ENCODE measurements at places on chromosomes 3 and 15.
A peak's percentile ranks its signal among the peaks of the same experiment; 100 is the strongest.

DNA sequence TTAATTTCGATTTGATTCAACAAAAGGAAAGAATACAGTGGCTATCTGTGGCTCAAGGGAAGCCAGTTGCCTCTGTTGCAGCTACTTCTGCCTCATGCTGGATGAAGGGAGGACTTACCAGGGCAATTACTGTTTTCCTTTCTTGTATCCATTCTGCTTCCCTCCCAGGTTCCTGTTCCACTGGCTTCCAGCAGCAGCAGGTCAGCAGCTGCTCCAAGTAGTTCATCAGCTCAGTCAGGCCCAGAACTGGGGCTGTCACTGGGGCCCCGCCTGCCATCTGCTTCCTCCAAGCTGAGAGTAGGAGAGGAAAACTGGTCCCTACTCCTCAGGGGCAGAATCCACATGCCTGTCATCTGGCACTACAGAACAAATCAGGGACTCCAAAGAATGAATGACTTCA lies 48.6 kb upstream of the ULK4 start:
- no peak for DNase-seq

DNA sequence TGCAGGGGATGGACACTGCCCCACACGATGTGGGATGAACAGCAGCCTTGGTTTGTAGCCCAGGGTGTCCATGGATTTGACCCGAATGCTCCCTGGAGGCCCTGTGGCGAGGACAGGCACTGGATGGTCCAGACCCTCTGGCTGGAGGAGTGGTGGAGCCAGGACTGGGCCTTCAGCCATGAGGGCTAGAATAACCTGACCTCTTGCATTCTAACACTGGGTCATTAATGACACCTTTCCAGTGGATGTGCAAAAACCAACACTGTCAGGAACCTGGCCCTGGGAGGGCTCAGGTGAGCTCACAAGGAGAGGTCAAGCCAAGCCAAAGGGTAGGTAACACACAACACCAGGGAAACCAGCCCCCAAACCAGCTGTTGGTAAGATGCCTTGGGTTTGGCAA lies 51.4 kb downstream of the OXNAD1 start:
- no peak for DNase-seq

- no peak for DNase-seq
These were observed 59.4 kb upstream of the CD96 start for GRCh38 chr3:111482574-111482973.

- peak; percentile 9 for DNase-seq
These were observed 62.3 kb downstream of the MTHFS start for GRCh38 chr15:79834495-79834894.

- DNase-seq = peak; percentile 67
These were observed 71.4 kb downstream of the FBXL22 start for GRCh38 chr15:63668601-63669000.

GRCh38 chr15:77173487-77173886 lies 102.6 kb upstream of the TSPAN3 start:
- no peak for DNase-seq

GRCh38 chr3:136994772-136995516 lies 37.2 kb downstream of the IL20RB start:
- peak; percentile 55 for DNase-seq

DNA sequence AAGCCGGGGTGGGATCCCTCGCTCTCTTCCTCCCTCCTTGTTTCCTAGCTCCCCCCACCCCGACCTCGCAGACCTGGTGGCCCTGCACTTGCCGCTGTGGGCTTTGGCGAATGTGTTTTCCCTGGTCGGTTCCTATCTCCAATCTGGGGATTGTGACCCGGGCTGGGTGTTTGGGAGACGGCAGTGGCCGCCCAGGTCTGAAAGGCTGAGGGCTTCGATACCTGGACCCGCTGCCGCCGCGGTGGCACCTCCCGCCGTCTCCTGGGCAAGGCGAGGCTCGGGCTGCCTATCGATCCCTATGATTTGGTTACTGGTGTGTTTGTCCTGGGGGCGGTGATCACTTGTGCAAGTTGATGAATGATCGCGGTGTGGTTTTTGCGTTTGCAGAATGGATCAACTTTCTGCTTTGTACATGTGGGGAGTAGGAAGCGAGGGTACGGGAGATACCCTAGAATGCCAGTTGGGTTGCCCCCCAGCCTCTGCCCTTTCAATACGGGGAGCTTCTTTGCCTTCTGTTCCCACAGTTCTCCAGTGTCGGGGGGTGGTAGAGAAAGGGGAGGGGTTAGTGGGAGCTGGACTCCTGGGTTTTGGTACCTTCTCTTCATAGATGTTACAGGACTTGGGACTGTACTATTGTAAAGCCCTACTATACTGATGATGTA lies 3.0 kb downstream of the BBX start:
- DNase-seq = no peak

DNA sequence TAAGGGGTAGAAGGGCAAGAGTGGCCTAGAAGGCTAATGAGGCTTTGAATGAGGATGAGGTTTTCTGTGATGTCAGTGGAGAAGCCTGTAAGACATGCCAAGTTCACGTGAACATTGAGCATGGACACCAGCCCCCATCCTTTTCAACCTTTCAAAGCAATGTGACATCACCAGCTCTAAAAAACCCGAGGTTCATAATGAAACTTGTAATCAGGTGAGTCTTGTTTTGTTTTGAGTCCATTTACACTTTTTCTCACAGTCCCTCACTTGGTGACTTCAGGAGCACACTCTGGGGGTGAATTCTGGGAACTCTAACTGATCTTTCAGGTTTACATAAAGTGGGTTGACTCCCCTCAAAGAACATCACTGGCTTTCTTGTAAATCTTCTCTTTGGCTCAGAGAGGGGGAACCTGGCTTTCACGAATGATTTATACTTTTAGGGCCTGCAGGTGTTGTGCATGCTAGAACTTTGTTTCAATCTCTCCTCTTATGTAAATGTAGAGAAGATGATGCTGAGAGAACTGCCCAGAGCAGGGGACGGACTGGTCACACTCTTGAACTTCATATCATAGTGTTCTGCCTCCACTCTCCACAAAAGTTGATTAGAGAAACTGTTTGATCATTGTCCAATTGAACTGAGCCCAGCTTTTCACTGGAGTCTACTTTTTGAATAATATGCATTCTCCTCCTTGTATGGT lies 224.7 kb upstream of the SATB1 start:
- no peak for DNase-seq

DNA sequence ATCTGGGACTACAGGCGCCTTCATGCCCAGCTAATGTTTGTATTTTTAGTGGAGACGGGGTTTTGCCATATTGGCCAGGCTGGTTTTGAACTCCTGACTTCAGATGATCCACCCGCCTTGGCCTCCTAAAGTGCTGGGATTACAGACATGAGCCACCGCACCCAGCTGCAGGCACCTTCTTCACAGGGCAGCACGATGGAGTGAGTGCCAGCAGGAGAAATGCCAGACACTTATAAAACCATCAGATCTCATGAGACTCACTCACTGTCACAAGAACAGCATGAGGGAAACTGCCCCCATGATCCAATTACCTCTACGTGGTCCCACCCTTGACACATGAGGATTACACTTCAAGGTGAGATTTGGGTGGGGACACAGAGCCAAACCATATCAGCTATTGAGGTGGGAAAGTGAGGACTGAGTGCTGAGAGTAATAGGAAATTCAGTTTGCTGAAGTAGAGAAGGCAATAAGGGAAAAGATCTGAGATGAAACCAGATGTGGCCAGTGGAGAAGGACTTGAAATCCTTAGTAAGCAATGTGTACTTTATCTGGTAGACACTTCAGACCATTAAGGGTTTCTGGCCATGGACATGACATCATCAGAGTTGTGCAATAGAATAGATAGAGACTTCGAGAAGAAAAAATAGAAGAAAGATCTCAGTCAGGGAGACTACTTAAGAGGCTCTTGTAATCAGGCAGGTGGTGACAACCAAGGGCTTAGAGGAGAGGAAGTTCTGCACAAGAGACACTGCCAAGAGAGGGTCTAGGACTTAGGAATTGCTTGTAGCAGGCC lies 18.1 kb upstream of the ATP13A5 start:
- no peak for DNase-seq

GRCh38 chr15:89665449-89666181 lies 10.3 kb upstream of the KIF7 start:
- peak; percentile 58 for DNase-seq

GRCh38 chr3:126329927-126330725 lies 27.1 kb downstream of the KLF15 start:
- no peak for DNase-seq

GRCh38 chr3:175798326-175798725 lies 939.2 kb downstream of the NAALADL2 start:
- no peak for DNase-seq

- DNase-seq = peak; percentile 48
These were observed 384.1 kb downstream of the PLOD2 start for GRCh38 chr3:145776782-145777408.

DNA sequence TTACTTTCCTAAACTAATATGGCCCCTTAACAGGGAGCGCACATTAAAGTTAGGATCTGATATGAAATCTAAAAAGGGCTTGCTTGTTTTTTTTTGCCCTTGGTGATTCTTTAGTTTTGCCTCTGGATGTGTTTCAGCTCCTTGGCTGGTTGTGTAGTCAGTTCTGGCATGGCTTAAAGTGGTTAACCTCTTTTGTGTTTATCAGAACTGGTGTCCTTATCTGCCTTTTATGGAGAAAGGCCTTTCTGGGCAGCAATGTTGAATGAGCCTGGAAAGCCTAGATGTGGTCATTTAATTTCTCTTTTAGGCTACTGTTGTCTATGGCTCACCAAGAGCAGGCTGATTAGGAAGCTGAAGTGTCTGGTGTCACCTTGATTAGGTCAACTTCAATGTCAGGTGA lies 254.5 kb upstream of the ROPN1 start:
- no peak for DNase-seq

GRCh38 chr3:17882981-17883380 lies 140.6 kb upstream of the TBC1D5 start:
- no peak for DNase-seq

DNA sequence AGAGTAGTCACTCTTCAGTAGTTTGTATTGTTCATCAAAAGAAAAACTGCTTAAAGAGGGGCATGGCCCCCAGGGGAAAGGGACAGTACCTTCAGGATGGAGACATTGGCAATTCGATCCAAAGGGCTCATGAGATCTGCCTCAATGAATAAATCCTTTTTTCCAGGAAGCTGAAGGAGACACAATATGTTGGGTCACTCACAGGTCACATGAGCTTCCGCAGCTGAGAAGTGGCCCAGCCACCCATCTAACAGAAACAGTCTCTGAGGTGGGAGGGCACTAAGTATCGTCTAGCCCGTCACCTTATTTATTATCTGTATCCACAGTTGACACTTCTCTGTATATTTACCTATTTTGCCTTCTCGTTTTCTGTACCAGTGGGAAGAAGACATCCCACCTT lies 4.7 kb downstream of the VPS33B start:
- no peak for DNase-seq

DNA sequence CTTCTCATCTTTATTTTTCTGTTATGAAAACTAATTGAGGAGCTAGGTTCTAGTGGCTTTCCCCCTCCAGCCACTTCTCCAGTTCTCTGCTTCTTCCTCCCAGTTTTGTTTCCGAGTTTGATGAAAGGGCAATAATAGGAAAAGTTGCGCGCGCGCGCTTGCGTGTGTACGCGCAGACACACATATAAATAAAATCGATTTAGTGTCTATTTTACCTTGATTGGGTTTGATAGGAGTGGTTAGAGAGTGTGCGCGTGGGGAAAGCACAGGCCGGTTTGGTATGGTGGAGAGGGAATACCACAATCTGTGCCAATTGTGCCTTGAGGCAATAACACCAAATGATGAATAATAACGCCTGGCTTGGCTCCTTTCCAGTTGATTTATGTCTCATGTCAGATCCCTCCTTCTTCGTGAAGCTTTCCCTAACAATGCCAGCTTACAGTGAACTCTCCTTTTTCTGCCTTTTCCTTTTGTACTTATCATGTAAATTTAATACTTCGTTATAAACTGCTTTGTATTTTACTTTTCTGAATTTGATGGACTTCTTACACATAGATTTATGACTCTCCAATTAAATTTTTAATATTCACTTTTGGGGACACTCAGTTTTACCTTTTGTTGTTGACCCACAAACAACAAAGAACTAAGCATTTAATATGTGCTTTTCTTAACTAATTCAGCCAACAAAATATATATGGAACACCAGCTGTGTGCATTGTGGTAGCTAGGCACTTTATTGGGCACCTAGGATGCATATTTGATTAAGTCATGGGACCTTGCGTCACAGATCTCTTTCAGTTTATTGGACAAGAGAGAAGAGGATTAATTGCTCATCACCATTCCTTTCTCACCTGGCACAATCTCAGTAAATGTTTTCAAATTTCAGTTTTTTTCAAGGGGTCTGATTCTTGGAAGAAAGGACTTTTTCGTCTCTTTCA lies 1.7 kb downstream of the TIPARP start:
- peak; percentile 90 for DNase-seq

DNA sequence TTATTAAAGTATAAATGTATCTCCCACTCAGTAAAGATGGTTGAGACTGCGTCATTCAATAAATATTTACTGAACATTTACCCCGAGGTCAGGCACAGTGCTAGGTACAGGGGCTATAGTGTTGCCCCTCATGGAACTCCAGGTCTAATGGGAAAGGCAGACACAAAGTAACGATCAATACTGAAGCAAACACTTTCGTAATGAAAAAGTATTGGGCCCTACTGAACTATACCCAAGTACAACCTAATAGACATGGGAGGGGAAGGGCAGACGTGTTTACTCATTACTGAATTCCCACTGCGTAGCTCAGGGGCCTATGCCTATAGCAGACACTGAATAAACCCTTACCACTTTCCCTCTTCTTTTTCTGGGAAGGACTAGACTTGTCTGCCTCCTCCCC lies 56.9 kb downstream of the KLHL6 start:
- DNase-seq = no peak

- peak; percentile 66 for DNase-seq
These were observed 19.1 kb downstream of the TSEN2 start for GRCh38 chr3:12503126-12503957.

DNA sequence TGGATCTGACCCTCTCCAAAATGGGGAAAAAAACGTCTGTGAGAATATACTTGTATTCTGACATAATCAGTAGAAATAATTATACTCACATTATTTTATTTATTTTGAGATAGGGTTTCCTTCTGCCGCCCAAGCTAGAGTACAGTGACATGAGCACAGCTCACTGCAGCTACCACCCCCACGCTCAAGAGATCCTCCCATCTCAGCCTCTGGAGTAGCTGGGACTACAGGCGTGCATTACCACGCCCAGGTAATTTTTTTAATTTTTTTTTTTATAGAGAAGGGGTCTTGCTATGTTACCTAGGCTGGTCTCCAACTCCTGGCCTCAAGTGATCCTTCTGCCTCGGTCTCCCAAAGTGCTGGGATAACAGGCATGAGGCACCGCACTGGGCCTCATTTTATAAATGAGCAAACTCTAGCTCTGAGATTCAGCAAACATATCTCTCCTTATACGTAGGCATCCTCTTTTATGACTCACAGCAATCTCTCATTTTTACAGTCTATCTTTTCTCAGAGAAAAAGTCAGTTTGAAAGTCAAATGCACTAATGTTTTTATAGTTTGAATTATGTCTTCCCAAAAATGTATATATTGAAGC lies 989 bp upstream of the VGLL3 start:
- DNase-seq = no peak

DNA sequence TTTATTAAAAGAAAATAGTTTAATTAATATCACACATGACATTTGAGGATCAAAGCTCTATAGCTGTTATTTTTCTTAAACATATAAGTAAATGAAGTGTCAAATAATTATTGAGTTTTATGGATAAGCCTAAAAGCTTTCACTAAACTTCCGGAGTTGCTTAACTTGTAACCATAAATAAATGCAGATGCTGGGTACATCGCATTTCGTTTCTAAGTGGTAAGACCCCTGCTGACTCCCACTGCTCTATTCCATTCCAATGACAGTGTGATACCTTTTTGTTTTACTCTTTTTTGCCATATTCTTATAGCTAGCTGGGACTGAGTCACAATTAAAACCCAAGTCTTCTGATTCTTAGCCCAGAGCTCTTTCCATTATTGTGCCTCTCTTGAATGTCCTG lies 411.1 kb downstream of the SOX2 start:
- no peak for DNase-seq
